ENCODE measurements at places on chromosomes 6 and 20.
A peak's percentile ranks its signal among the peaks of the same experiment; 100 is the strongest.

DNA sequence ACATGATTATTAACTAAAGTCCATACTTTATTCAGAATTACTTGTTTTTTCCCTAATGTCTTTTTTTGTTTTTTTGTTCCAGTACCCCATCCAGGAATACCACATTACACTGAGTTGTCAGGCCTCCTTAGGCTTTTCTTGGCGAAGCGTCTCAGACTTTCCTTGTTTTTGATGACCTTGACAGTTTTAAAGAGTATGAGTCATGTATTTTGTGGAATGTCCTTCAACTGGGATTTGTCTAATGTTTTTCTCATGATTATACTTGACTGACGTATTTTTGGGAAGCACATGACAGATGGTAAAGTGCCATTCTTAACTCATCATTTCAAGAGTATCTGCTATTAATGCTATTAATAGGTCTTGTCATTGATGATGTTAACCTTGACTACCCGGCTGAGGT, 23.6 kb downstream of the ENPP1 start:
- peak; percentile 29 for DNase-seq

DNA sequence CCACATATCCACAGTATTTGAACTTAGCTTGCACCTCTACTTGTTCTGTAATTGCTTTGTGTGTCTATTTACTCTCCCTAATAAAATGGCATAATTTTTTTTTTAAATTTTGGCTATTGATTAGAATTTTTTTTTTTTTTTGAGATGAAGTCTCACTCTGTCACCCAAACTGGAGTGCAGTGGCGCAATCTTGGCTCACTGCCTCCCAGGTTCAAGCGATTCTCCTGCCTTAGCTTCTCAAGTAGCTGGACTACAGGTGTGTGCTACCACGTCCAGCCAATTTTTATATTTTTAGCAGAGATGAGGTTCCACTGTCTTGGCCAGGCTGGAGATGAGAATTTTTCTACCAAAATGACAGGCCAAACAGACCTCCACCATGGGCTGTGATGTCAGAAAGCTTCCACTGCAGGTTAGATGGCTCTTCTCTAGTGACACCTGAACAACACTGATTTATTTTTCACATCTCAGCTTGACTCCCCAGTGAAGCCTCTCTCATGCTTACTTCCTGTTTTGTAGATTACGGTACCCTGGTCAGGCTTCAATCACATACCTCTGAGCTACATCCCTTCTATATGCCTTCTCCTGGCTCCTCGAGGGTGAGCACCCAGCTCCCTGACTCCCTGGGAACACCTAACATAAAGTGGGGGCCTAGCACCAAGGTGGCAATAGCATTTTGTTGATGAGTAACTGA, 112.8 kb downstream of the ARHGAP18 start:
- no peak for DNase-seq

DNA sequence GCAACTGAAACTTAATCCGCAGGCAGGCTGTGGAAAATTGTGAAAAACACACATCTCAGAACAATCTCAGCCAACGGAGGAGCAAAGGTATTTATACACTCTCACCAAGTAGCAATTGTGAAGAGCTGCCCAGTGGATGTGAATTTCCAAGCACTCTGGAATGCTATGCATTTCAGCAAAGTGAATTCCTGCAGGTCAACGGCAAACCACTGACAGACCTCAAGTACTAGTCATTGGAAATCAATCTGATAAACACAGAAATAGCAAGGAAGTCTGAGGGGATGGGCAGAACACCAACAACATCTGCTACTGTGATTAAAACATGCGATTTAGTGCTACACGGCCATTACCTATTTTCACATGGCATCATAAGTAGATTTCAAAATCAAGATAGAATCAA, 429.1 kb downstream of the HTR1B start:
- no peak for DNase-seq

DNA sequence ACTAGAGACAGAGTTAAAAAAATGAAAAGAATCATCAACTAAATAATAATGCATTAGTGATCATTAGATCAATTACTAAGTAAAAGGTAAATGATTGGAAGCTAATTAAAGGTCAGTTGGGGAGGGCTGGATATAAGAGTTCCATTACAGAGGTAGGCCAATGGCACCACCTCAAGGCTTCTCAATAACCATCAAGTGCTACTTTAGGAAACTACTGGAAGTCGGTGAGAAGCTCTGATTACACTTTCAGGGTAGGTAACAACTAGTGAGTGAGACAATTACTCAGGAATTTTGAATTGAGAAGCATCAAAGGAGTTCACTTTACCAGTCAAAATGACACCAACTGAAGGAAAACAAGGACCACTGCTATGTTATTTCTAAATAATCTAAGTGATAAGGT, 90.2 kb upstream of the HDAC2 start:
- no peak for DNase-seq

DNA sequence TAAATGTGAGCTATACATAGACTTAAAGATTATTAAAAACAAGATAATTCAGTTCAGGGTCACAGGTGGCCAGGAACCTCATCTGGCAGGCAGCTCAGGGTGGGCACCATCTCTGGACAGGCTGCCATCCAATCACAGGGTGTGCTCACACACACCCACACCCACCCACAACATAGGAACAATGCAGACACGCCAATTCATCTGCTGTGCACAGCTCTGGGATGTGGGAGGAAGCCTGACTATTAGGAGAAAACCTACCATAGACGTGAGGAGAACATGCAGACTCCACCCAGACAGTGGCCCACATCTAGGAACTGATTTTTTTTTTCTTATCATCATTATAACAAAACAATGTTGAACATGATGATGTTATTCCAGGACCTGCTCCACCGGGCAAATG, 286.7 kb downstream of the PRL start:
- DNase-seq = no peak

DNA sequence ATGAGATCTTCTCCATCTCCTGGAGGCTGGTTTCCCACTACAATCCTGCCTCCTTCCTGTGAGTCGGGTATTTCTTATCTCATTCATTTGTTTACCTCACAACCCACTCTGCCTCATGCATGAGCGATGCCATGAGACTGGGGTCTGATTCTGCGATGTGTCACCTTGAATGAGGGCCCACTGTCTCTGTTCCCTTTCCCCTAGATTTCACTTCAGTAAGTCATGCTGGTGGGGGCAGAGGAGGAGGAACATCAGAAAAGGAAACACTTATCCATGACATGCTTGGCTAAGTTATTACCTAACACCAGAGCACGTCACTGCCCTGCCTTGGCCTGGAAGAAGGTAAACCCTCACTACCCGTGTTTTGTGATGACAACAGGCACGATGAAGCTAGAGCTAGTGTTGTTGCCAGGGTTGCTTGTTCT, 337.4 kb upstream of the PRDM1 start:
- no peak for DNase-seq

- no peak for DNase-seq
These were observed 19.5 kb upstream of the SLC22A7 start for GRCh38 chr6:43278524-43279078.

GRCh38 chr6:48404927-48405326, 293.9 kb upstream of the PTCHD4 start:
- DNase-seq = no peak

DNA sequence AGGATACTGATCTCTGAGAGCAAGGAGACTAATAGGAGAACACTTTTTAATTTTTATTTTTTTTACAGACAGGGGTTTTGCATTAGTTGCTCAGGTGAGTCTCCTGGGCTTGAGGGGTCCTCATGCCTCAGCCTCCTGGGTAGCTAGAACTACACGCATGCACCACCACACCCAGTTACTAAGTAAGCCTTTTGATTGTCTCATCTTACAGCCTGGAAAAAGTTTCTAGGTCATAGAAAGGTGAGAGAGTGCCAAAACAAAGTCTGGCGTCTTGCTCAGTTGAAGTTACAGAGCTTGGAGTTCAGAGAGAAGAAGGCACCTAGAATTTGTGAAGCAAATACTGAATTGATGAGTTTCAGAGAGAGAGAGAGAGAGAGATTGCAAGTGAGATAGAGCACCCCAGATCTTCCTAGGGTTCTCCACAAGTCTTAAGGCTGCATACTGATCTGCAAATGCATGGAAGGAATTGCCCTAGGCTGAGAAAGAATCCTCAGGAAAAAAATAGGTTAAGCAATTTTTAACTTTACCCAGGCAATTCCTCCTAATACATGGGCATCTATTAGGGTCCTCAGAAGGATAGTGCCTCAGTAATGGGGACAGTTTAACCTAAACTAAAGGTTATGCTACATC, 37.6 kb upstream of the PHIP start:
- no peak for DNase-seq

DNA sequence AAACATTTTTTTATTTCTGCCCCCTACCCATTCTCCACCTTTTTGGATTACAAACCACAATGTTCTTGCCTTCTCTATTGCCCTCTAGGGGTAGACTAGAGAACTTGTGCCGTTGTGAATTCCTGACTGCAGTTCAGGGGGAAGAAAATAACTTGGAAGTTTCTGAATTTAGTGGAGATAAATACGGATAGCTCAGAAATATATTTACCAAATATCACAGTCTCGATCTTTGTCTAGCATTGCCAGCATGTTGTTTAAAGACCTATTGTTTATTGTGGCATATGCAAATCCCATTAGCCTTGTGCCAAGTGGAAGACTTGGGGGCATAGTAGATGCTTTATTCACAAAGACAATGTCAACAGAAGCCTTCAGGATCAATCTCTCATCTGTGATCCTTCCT, 154.1 kb upstream of the MMS22L start:
- DNase-seq = peak; percentile 33

DNA sequence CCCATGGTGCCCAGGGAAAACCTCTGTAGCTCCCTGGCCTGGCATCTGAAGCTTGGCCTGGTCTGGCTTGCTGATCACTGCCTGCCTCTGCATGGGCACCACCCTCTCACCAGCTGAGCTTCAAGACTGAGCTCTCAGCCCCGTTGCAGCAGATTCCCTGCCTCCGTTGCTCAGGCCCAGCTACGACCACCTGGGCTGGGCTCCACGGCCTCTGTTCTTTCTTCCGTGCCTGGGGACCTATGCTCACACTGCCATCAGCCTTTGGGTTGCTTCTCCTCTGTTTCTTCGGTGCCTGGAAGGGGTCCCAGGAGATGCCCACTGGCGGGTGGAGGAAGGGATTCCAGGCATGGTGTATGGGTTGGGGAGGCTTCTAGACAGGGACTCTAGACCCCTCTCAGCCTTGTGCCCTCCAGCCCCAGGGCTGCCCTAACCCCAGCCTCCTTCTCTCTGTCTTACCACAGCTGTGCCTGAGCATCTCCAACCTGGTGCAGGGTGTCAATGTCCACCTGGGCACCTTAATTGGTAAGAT, 9.1 kb downstream of the BPIFB2 start:
- no peak for DNase-seq

- no peak for DNase-seq
These were observed 131.2 kb upstream of the HDDC2 start for GRCh38 chr6:125432963-125433362.

DNA sequence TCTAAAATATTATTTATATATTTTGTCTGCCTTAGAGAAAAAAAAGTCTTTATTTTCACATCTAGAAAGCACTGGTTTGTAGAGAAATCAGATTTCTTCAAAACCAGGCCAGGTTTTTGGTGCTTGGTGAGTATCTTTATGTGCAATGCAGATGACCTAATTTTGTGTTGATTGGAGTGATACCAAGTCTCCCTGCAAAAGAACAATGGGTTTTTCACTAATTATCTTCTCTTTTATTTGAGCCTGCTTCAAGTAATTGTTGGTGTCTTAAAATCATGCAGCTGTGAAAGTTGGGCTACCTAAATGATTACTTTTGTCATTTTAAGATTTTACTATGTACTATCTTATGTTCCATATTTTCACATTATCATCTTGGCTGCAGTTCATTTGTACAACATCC, 874.7 kb downstream of the TFAP2A start:
- DNase-seq = peak; percentile 28
